ENCODE measurements at places on chromosomes 5 and 9. TPM values are rescaled to one million over a fixed set of nuclear protein-coding genes. Genes with fewer than 3 reads are reported as not detected.

The CDKN2B gene
- polyA plus RNA-seq, result 8.9 TPM

The IFNA21 gene
- not detected for polyA plus RNA-seq

The SLC34A1 gene
- polyA plus RNA-seq, result not detected

The ADCY2 gene
- polyA plus RNA-seq, result 85.6 TPM

The DAPK1 gene
- polyA plus RNA-seq, result 2.8 TPM

The TTC1 gene
- polyA plus RNA-seq, result 73.0 TPM

The ARID3C gene
- polyA plus RNA-seq, result not detected

The UBE2QL1 gene
- 24.5 TPM for polyA plus RNA-seq

The SPATA31C1 gene
- polyA plus RNA-seq, result 0.08 TPM

The GMCL2 gene
- not detected for polyA plus RNA-seq

The NEUROG1 gene
- polyA plus RNA-seq, result 22.3 TPM

The PCDHA9 gene
- polyA plus RNA-seq, result not detected

The SMIM3 gene
- polyA plus RNA-seq, result 6.3 TPM
